ENCODE measurements at places on chromosomes 2 and 18. TPM values are rescaled to one million over a fixed set of nuclear protein-coding genes. Genes with fewer than 3 reads are reported as not detected.

The VWA3B gene
- 0.11 TPM for polyA plus RNA-seq

GRCh38 chr2:64943387-64944150 lies 45.6 kb upstream of the SLC1A4 start:
- peak; percentile 65 for DNase-seq

DNA sequence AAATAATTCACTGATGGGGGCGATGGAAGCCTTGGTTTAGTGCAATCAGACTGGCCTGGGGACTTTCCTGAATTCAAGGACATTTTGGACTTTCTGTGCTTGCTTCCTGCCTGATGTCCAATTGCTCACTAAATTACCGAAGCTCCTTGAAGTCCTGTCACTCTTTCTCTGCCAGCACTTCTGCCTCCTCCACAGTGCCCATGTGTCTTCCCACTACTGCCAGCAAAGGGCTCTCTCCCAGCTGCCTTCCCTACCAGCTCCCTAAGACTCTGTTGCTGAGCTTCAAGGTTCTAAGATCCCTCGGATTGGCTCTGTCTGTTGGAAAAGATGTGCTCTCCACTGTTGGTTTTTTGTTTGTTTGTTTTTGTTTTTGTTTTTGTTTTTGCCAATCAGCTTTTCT lies 158.1 kb downstream of the MTCL1 start:
- DNase-seq, result no peak

The AOX1 gene
- polyA plus RNA-seq, result 5.6 TPM

- no peak for DNase-seq
Measured at GRCh38 chr2:12951657-12951973, 234.9 kb downstream of the TRIB2 start.

DNA sequence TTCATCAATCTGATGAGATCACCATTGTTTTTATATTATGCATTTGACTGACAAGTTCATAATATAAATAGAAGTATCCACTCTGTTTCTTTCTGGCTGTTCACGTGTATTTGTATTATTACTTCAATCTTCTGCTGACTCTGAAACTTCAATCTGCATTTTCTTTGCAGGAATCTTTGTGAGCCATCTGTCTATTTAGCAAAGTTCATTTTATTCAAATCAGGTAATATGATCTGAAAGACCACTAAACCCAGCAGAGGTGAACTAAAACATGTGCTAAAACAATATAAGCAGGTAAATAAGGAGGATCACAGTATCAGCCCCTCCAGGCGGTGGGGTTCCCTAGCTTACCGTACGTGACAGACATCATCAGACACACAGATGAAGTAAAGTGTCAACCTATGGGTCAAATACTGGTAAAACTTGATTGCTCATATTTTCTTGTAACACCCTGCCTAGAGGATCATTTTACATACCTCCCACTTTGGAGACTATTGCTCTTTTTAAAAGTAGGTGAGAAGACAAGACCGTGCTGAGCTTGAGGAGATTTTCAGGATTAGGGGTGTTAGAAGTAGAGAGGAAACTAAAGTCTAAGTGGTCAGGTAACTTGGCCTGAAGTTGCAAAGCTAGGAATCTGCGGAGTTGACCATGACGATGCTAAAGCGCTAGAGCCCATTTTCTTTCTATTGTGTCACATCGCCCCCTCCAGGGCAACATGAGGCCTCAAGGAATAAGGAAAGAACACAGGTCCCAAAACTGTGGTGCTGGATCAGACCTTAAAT lies 9.0 kb downstream of the DTNB start:
- peak; percentile 42 for DNase-seq

- no peak for DNase-seq
Measured at GRCh38 chr2:45210462-45211195, 201.4 kb upstream of the SIX2 start.

The ZDBF2 gene
- polyA plus RNA-seq, result 1.7 TPM

- peak; percentile 73 for DNase-seq
Measured at GRCh38 chr18:50469380-50469781, 90.5 kb upstream of the MAPK4 start.

The LAMA1 gene
- 0.08 TPM for polyA plus RNA-seq

GRCh38 chr2:241321886-241322285 lies 6.2 kb downstream of the SEPTIN2 start:
- no peak for DNase-seq

- no peak for DNase-seq
Measured at GRCh38 chr18:57220480-57220879, 73.6 kb downstream of the BOD1L2 start.

- DNase-seq, result no peak
Measured at GRCh38 chr2:121063471-121063870, 221.5 kb downstream of the TFCP2L1 start.

- DNase-seq, result no peak
Measured at GRCh38 chr2:19902216-19902740, 495 bp upstream of the TTC32 start.

DNA sequence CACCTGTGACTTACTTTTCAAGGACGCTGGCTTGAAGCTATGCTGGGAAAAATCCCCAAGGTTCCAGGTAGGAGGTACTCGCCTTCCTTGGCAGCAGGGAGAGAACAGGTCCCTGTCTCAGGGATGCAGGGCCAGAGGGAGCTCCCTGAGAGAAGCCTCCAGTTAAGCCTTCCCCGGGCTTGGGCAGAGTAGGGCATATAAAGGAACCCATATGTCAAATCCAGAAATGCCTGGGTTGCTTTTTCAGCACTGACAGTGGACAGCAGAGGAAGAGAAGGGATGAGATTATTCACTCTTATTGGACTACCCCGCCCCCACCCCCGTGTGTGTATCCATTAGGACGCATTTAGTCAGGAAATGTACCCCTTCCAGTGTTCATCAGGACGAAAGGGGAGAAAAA lies 89.3 kb upstream of the TEX51 start:
- DNase-seq, result no peak

- DNase-seq, result no peak
Measured at GRCh38 chr2:179376881-179377280, 112.2 kb upstream of the SESTD1 start.

The HAAO gene
- polyA plus RNA-seq, result 1.3 TPM

- DNase-seq, result no peak
Measured at GRCh38 chr2:153487448-153487847, 8.9 kb upstream of the RPRM start.

DNA sequence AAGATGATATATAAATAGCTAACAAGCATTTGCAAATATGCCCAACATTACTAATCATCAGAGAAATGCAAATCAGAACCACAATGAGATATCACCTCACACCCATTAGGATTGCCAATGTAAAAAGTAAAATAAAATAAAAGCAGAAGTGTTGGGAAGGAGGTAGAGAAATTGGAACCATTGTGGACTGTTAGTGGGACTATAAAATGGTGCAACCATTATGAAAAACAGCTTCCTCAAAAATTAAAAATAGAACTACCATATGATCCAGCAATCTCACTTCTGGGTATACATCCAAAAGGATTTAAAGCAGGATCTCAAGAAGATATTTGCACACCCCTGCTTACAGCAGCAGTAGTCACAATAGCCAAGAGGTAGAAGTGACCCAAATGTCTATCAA lies 99.8 kb upstream of the DAPL1 start:
- no peak for DNase-seq

The LOXHD1 gene
- polyA plus RNA-seq, result 0.28 TPM

DNA sequence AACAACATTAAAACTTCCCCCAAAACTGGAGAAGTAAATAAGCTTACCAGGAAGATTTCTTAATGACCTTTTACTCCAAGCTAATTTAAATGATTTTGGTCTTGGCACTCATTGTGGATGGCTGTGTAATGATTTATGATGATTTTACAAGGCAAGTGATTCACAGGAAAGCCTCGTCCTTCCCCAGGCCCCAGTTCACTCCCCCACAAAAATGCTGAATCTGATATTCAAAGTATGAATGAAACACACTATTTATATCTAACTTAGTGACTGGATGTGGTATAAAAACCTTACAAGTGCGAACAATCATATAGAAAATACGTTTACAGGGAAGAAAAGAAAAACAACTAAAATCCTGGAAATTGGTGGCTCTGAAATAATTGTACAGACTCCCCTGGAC lies 49.8 kb downstream of the ZNF516 start:
- DNase-seq, result no peak

- no peak for DNase-seq
Measured at GRCh38 chr2:160126315-160126714, 63.9 kb upstream of the PLA2R1 start.

The GPR35 gene
- 1.1 TPM for polyA plus RNA-seq

GRCh38 chr2:192655916-192656315 lies 461.2 kb upstream of the TMEFF2 start:
- no peak for DNase-seq

The IL1B gene
- polyA plus RNA-seq, result 0.49 TPM

GRCh38 chr2:236579746-236580315 lies 10.2 kb downstream of the ACKR3 start:
- no peak for DNase-seq

GRCh38 chr2:64120928-64121327 lies 23.3 kb downstream of the PELI1 start:
- no peak for DNase-seq

- DNase-seq, result no peak
Measured at GRCh38 chr2:142426064-142426463, 295.2 kb upstream of the LRP1B start.

GRCh38 chr2:190856985-190857384 lies 23.6 kb upstream of the GLS start:
- no peak for DNase-seq

- no peak for DNase-seq
Measured at GRCh38 chr2:113211226-113212105, 37.7 kb downstream of the PSD4 start.

GRCh38 chr2:205539603-205540002 lies 142.7 kb upstream of the NRP2 start:
- no peak for DNase-seq

GRCh38 chr18:48356909-48357631 lies 52.1 kb downstream of the ZBTB7C start:
- no peak for DNase-seq

The PRSS56 gene
- not detected for polyA plus RNA-seq

- DNase-seq, result no peak
Measured at GRCh38 chr18:37584952-37585695, 19.5 kb upstream of the CELF4 start.

DNA sequence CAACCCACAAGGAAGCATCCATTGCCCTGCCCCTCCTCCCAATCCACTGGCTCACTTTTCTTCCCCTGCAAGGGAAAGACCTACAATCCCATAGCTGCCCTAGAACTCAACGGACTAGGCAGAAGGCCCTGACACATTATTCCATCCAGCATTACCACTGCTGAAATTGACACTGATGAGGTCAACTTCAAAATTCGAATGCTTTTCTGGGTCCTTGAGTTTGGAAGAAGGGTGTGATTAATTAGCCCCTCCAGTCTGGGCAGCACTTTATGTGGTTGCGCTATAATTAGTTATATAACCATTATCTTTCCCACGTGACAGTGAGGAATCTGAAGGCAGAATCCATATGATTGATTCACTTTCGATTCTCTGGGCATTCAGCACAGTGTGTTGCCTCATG lies 55.7 kb downstream of the EVA1A start:
- DNase-seq, result no peak

The PLGLB1 gene
- polyA plus RNA-seq, result 0.42 TPM
